ENCODE measurements at places on chromosomes 6 and 20.

DNA sequence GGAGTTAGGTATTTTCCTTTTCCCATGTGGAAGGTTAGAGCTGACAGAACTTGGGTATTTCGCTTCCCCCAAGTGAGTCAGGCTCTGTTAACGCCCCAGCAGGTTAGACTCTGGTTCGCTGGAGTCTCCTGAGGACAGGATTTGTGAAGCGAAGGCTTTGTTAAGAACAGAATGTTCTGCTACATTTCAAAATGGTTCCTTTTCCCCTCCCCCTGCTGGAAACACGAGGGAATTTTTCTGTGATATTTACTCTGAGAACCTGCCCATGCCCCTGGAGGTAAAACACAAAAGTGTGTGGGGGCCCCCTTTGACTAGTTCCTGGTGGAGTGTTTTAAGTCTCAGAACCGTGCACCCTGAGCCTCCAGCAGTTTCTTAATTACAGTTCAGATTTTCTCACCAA lies 731.4 kb upstream of the CITED2 start:
- DNase-seq: no peak

GRCh38 chr20:972256-972655 lies 29.9 kb downstream of the RSPO4 start:
- no peak for DNase-seq

GRCh38 chr6:14729129-14729871 lies 516.6 kb upstream of the JARID2 start:
- DNase-seq: no peak

DNA sequence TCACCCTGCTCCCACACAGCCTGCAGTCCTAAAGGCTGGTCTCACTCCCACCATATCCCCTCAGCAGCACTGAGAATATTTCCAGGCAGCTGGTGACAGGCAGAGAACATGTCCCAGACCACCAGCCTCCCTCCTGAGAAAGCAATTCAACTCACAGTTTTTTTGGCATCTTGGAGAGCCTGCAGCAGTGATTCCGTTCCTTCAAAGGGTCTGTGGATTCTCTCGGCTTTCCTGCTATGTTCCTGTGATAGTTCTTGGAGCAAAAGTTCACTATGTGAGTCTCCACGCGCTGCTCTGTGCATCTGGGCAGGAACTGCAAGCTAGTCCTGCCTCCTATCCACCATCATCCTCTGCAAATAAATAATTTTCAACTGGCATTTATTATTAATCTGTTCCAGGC lies 448.3 kb upstream of the HSF2 start:
- DNase-seq: no peak

DNA sequence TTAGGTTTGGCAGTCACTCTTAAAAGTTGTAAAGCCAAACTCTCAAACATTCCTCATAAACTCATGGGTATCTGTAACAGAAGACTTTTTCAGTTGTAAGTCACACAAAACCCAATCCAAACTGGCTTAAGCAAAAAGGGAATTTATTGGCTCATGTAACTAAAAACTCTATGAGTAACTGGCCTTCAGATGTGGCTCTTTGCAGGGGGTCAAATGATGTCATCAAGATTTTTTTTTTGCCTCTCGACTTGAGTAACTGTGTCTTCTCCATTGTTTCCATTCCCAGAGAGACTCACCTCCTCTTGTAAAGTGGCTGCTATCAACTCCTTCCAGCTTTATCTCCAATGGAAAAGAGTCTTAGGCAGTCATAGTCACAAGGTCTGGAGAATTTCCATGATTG lies 645.0 kb downstream of the DHX35 start:
- DNase-seq: peak; percentile 23

DNA sequence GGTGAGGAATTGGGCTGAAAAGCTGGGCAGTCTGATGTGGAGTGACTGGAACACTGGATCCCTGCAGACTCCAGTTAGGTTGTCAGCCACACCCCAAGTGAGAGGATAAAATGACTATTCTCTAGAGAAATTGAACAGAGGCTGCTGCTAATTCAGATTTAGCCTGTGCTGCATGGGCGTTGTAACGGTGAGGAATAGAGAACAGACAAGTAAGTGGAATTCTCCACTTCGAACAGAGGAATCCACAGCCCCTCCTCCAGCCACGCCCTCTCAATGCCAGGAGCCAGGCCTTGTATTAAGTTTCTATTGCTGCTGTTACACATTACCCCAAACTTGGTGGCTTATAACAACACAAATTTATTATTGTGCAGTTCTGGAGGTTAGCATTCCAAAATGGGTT lies 109.3 kb downstream of the CFAP61 start:
- no peak for DNase-seq

GRCh38 chr20:59047938-59048680 lies 5.5 kb upstream of the PRELID3B start:
- peak; percentile 59 for DNase-seq

DNA sequence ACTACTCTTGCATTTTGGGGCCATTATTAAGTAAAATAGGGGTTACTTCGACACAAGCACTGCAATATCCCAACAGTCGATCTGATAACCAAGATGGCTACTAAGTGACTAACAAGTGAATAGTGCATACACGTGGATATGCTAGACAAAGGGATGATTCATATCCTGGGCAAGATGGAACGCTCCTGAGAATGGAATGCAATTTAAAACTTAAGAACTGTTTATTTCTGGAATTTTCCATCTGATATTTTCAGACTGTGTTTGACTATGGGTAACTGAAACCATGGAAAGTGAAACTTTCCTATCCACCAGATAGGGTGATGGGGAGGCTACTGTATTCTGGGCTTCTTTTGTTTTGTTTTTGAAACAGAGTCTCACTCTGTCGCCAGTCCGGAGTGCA lies 66.5 kb downstream of the ILRUN start:
- peak; percentile 90 for DNase-seq

GRCh38 chr6:113632220-113632864 lies 224.8 kb upstream of the MARCKS start:
- peak; percentile 94 for DNase-seq

- DNase-seq: peak; percentile 28
These were observed 57.2 kb downstream of the CHD6 start for GRCh38 chr20:41560970-41561369.

- no peak for DNase-seq
These were observed 70.4 kb upstream of the VGLL2 start for GRCh38 chr6:117194978-117195377.

DNA sequence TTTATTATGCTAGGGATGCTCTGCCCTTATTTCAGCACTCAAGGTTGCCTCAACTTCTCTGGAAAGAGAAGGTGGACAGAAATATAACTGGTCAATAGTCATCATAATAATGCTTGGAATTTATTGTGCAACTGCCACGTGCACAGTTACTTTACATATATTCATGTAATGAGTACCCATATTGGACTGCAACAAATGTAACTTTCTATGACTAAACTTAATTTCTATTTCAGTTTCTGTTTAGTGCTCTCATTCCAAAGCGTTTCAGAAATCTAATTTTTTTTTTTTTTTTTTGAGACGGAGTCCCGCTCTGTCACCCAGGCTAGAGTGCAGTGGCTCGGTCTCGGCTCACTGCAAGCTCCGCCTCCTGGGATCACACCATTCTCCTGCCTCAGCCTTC lies 28.3 kb upstream of the CD83 start:
- no peak for DNase-seq

GRCh38 chr6:2750832-2751231 lies at the start of gene MYLK4:
MYLK4 (minus strand) TSS chr6:2750922; CDS start chr6:2749294, 1,628 bp downstream.
- DNase-seq: no peak

GRCh38 chr6:39812853-39813533 lies 20.8 kb downstream of the DAAM2 start:
- peak; percentile 99 for DNase-seq

DNA sequence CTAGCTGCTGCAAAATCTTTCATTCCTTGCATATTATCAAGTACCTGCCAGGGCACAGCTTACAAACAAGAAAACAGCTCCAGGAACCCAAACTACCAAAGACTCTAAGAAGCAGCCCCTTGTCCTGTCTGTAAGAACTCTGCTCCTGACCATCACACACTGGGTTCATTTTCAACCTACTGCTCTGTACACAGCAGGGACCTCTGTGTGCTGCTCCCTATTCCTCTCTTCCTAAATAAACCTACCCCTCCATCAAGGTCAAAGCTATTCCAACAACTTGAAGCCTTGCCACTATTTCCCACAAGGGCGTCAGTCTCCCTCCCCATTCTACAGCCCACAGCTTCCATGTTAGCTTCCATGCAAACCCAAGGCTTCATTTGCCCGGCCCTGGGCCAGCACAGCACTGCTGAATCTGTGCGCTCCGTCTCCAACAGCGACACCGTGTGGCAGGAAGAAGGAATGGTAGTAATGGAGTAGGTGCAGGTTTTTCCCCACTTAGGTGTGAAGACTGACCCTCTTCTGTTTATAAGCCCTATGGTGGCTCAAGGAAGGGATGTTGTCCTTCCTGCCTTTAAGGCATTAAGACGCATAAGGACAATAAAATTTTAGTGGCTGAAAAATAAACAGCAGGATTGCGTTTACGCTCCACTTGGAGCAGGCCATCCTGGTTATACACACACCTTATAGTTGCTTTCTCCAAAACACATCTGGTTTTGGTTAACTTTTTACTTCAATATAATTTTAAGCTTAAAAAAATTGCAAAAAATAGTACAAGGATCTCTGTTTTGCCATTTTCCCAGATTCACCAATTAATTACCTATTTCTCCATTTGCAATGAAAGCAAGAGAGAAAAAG lies 115.2 kb upstream of the NXT1 start:
- DNase-seq: peak; percentile 47

GRCh38 chr6:114121913-114122662 lies 151.1 kb upstream of the HDAC2 start:
- DNase-seq: peak; percentile 16

GRCh38 chr20:5880326-5880725 lies 70.0 kb downstream of the TRMT6 start:
- no peak for DNase-seq

GRCh38 chr6:53049415-53049814 lies 15.8 kb upstream of the FBXO9 start:
- DNase-seq: no peak

DNA sequence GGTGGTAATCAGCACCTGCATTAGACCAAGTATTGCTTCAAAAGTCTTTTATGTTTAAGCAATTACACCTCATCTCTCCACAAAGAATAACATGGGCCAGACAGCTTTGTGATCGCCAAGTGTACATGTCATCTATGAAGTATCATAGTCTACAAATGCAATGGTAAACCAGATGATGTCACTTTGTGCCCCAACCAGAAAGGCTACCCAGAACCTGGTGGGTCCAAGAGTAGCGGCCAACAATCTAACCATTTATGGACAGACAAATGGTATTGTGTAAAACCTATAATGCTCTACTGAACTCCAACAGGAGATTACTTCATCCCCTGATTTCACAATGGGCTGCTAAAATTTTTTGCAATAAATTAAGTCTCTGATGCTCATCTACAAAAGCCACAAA lies 295.9 kb downstream of the GMDS start:
- DNase-seq: peak; percentile 26

- DNase-seq: peak; percentile 48
These were observed 3.0 kb downstream of the FLRT3 start for GRCh38 chr20:14334306-14334930.

GRCh38 chr6:74128536-74128935 lies 432.5 kb downstream of the CD109 start:
- DNase-seq: peak; percentile 32

DNA sequence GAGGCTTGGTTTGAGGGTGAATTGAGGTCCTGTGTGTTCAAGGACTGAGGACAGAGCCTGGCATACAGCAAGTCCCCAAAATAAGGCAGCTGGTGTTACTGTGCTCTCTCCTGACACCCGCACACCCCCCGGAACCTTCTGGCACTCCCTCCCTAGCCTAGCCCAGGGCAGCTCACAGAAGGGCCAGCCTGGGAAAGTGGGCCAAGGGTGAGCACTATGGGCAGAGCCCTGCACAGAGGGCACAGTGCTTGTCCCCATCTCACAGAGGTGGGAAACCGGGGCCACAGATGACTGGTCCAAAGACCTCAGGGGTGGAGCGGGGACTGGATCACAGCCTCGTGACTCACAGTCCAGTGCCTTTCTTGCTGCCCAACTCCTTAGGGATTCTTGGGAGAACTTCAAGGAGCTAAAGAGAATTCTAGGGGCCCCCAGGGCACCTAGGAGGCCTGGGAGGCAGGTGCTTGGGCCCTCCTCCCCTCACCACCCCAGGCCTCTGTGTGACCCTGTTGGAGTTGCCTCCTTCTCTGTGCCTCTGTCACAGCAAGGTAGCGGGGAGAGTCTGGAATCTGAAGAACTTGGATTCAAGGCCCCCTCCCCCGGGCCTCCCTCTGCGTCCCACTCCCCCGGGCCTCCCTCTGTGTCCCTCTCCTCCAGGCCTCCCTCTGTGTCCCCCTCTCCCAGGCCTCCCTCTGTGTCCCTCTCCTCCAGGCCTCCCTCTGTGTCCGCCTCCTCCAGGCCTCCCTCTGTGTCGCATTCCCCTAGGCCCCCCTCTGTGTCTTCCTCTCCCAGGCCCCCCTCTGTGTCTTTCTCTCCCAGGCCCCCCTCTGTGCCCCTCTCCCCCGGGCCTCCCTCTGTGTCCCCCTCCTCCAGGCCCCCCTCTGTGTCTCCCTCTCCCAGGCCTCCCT lies 13.5 kb downstream of the DLGAP4 start:
- no peak for DNase-seq

DNA sequence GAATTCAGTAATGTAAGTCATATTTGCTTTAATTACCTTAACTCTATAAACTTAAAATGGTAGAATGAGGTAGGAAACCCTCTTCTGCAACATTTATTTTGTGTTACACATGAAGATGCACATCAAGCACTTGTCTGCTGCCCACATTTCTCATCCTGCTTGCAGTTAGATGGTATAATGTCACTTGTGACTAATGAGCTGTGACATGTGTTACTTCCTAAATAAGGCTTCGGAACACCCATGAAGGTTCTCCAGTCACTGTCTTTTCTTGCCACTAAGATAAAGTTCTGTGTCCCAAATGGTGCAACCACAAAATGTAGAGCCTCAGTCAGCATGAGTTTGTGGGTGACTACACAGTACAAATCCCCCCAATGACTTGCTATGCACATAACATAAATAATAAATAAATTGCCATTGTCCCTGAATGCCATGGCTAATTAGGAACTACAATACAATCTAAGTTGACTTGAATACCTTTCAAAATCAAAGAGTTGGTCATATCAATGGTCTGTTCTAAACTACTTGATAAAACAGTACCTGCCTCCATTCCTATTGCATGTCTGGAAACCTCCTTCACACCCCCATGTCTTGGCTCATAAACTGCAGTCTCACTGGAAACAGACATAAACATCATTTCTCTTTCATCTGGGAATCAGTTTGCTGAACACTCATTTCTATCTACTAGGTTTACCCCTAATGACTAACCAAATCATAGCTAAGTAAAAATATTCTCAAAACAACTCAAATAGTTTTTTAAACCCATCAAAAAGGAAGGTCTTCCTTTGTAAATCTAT lies 157.2 kb downstream of the PTPRK start:
- no peak for DNase-seq

GRCh38 chr6:35640017-35640664 lies 48.6 kb downstream of the FKBP5 start:
- DNase-seq: peak; percentile 23

- DNase-seq: peak; percentile 84
These were observed 52.0 kb downstream of the HIVEP1 start for GRCh38 chr6:12064131-12064530.

GRCh38 chr6:138428944-138429598 lies 25.0 kb downstream of the HEBP2 start:
- DNase-seq: peak; percentile 71
